ENCODE measurements at places on chromosomes 3 and 15. TPM values are rescaled to one million over a fixed set of nuclear protein-coding genes. Genes with fewer than 3 reads are reported as not detected.

- no peaks in the 10 kb centered on the region for H3K4me1 ChIP-seq
- no peaks in the 10 kb centered on the region for H3K27me3 ChIP-seq
- no peak overlapping the region for H3K4me3 ChIP-seq
- no peak for DNase-seq
- H3K36me3 ChIP-seq = no peaks in the 10 kb centered on the region
These were observed 46.2 kb downstream of the ZNF385D start for GRCh38 chr3:21704796-21705195.

- no peak overlapping the region for H3K4me3 ChIP-seq
- DNase-seq = no peak
- no peaks in the 10 kb centered on the region for H3K27me3 ChIP-seq
- no peaks in the 10 kb centered on the region for H3K36me3 ChIP-seq
- no peaks in the 10 kb centered on the region for H3K4me1 ChIP-seq
These were observed 533.2 kb downstream of the GRM7 start for GRCh38 chr3:7393944-7394605.

DNA sequence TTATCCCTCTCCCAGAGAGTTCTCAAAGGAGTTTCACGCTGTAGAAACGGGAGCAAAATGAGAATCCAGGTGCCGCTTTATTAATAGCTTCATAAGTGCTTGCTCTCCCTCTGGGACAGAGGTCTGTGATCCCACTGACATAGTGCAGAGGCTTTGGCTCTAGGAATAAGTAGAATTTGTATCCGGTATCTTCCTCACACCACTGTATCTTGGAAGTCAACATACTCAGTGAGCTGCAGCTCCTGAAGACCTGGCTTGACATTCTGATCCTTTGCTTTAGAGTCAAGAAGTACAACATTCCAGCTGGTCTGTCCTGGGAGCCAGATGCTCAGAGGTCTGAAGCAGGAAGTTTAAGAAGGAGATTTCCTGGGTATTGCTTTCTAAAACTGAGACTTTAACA is 323.0 kb downstream of the LPP start:
- H3K4me3 ChIP-seq = no peak overlapping the region
- no peaks in the 10 kb centered on the region for H3K27me3 ChIP-seq
- DNase-seq = no peak
- H3K27ac ChIP-seq = peak overlapping the region; percentile 14
- peaks cover 5% of the 10 kb centered on the region for H3K4me1 ChIP-seq

The LRRIQ4 gene
- total RNA-seq = not detected

GRCh38 chr3:166005126-166005525 is 167.9 kb upstream of the BCHE start:
- no peaks in the 10 kb centered on the region for H3K36me3 ChIP-seq
- H3K27ac ChIP-seq = no peak overlapping the region
- H3K27me3 ChIP-seq = no peaks in the 10 kb centered on the region
- H3K4me3 ChIP-seq = no peak overlapping the region
- DNase-seq = no peak
- H3K4me1 ChIP-seq = no peaks in the 10 kb centered on the region

GRCh38 chr3:190560013-190560895 is 46.4 kb downstream of the IL1RAP start:
- H3K27ac ChIP-seq = no peak overlapping the region
- no peaks in the 10 kb centered on the region for H3K27me3 ChIP-seq
- no peak for DNase-seq
- no peak overlapping the region for H3K4me3 ChIP-seq
- H3K4me1 ChIP-seq = no peaks in the 10 kb centered on the region
- no peaks in the 10 kb centered on the region for H3K36me3 ChIP-seq

- no peaks in the 10 kb centered on the region for H3K4me1 ChIP-seq
- no peak for DNase-seq
- H3K27ac ChIP-seq = no peak overlapping the region
- H3K4me3 ChIP-seq = no peak overlapping the region
- H3K36me3 ChIP-seq = no peaks in the 10 kb centered on the region
These were observed 1084.2 kb downstream of the TUSC7 start for GRCh38 chr3:117793622-117794265.

DNA sequence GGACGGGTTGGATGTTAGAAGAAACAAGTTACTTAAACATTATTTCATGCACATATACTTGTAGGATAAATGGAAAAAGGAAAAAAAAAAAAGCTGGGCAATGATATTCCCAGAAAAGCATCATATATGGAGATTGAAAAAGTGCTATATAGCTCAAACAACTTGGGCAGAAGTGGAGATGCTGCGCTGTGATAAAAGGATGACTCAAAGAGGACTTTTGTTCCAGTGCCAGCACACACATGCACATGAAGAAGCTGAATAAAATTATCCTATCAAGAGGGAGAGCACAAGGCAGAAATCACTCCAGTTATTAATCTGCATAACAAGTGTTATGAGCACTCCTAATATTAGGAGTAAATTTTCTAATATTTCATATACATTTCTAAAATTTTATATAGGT is 30.9 kb downstream of the FRMD4B start:
- H3K27ac ChIP-seq = no peak overlapping the region
- no peaks in the 10 kb centered on the region for H3K4me1 ChIP-seq
- H3K27me3 ChIP-seq = no peaks in the 10 kb centered on the region
- no peaks in the 10 kb centered on the region for H3K36me3 ChIP-seq
- no peak overlapping the region for H3K4me3 ChIP-seq

DNA sequence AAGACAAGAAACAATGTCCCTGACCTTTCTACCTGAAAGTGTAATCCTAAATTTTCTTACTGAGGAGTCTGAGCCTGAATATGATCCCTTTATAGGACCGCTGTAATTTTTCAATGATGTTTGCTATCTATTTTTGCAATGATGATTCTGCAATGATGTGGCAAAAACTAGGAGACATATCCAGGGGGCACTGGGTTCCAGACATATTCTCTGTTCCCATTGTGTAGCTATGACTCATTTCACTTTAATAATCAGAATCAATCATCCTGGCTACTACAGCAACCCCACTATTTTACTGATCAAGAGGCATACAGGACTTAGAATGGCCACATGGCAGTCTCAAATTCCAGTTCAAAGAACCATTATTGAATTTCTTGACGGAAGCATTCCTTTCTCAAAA is 85.9 kb downstream of the AQR start:
- no peak overlapping the region for H3K4me3 ChIP-seq
- no peaks in the 10 kb centered on the region for H3K4me1 ChIP-seq
- no peaks in the 10 kb centered on the region for H3K36me3 ChIP-seq
- no peak overlapping the region for H3K27ac ChIP-seq
- H3K27me3 ChIP-seq = no peaks in the 10 kb centered on the region

DNA sequence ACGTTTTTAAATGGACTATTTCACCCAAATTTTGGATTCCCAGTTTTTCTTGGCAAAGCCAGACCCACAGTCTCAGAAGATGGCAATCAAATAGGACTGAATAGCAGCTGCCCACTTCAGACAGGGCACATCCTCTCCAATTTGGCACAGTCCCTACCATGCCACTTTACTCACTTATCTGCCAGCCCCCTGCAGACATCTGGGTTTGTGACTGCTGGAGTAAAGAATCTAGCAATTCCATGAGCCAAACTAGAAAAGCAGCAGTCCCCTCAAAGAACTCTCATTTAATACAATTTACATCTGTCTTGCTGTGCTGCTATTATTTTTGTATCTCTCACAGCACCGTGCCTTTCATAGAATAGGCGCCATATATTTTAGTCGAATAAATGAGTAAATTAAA is 16.0 kb upstream of the LRRN1 start:
- H3K36me3 ChIP-seq = no peaks in the 10 kb centered on the region
- H3K4me3 ChIP-seq = no peak overlapping the region
- no peak overlapping the region for H3K27ac ChIP-seq
- no peak for DNase-seq
- H3K4me1 ChIP-seq = no peaks in the 10 kb centered on the region

- peaks cover 13% of the 10 kb centered on the region for H3K4me1 ChIP-seq
- H3K4me3 ChIP-seq = no peak overlapping the region
- H3K27me3 ChIP-seq = no peaks in the 10 kb centered on the region
- no peak for DNase-seq
- H3K36me3 ChIP-seq = no peaks in the 10 kb centered on the region
These were observed 89.0 kb upstream of the FNDC3B start for GRCh38 chr3:171950373-171950772.

DNA sequence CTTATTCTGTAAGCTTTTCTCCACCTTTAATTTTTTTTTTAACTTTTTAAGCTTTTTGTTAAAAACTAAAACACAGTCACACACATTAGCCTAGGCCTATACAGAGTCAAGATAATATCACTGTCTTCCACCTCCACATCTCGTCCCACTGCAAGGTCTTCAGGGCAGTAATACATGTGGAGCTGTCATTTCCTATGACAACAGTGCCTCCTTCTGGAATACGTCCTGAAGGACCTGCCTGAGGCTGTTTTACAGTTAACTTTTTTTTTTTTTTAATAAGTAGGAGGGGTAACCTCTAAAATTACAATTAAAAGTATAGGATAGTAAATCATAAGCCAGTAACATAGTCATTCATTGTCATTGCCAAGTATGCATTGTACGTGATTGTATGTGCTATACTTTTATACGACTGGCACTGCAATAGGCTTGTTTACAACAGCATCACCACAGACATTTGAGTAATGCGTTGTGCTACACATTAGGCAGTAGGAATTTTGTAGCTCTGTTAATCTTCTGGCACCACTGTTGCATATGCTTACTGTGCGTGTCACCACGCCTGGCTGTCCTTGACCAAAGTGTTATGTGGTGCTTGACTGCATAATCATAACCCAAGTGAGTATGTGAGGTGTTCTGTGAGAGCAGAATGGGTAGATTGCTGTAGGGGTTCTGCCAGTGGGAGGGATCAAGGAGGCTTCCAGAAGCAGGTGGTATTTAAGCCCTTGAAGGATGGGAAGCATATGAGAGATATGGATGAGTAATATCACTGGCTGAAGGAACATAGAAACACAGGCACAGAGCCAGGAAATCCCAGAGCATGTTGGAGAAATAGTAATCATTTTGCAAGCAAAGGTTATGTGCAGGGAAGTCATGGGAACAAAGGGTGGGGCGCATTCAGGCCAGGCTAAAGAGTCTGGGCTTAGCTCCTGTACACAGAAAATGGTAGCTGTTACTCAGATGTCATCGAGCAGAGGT is 18.3 kb downstream of the FBXO22 start:
- no peaks in the 10 kb centered on the region for H3K27me3 ChIP-seq
- H3K36me3 ChIP-seq = no peaks in the 10 kb centered on the region
- peaks cover 12% of the 10 kb centered on the region for H3K4me1 ChIP-seq
- H3K27ac ChIP-seq = peak overlapping the region; percentile 51
- peak; percentile 65 for DNase-seq
- H3K4me3 ChIP-seq = no peak overlapping the region

The PAQR5 gene
- total RNA-seq = 21.1 TPM

DNA sequence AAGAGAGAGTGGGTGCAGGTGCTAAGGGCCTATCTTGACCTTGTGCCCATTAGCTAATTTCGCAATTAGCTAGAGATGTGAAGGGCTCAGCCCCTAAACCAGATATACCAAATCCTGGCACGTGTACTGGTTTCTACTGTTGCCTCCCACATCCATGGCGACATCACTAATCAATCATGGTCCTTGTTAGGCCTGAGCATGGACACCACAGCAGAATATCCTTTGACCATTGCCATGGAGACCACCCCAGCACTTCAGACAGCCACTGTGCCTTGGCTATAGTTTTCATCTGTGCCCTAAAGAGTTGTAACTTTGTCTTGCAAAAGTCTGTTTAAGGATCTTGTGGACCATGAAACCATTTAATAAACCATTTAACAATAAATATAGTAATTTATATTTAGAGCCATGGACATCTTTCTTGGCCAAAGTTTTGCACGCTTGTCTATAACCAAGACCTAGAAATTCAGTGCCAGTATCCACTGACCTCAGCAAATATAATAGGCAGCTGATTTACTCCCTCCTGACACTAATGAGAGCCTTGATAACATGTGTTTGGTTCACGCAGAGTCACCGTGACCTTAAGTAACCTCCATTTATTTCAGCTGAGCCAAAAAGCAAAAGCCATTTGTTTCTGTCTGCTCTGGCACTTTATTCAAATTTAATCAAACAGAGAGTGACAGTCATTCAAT is 43.4 kb downstream of the COLQ start:
- H3K27ac ChIP-seq = no peak overlapping the region
- H3K36me3 ChIP-seq = no peaks in the 10 kb centered on the region
- no peak overlapping the region for H3K4me3 ChIP-seq
- DNase-seq = no peak
- H3K4me1 ChIP-seq = no peaks in the 10 kb centered on the region

The AQP9 gene
- 0.32 TPM for total RNA-seq

The ATP11B gene
- 151 TPM for total RNA-seq

GRCh38 chr3:193808317-193808716 is 215.3 kb downstream of the OPA1 start:
- no peak overlapping the region for H3K4me3 ChIP-seq
- no peak for DNase-seq
- H3K27me3 ChIP-seq = no peaks in the 10 kb centered on the region

DNA sequence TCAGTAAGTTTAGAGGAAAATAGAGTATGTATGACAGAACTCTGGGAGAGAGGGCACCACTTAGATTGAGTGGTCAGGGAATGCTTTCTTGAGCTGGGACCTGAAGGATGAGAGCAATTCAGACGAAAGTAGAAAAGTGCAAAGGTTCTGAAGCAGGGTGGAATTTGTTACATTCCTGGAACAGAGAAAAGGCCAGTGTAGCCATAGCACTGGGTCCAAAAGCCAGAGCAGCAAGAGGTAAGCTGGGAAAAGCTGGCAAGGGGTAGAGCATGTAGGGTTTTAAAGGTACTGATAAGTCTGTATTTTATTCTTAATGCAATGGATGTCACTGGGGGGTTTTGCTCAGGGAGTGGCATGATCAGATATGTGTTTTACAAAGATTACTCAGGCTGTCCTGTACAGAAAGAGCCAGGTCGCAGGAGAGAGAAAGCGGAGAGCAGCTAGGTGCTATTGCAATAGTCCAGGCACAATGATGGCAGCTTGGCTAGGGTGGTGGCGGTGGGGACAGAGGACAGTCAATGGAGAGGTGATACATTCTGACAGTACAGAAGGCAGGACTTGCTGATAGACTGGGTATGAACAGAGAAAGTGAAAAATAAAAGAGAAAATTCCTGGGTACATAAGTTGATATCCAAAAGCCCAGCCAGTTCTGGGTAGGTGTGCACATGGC is 17.0 kb downstream of the FSTL1 start:
- DNase-seq = no peak
- no peaks in the 10 kb centered on the region for H3K36me3 ChIP-seq
- peak overlapping the region; percentile 54 for H3K27ac ChIP-seq
- H3K4me1 ChIP-seq = peaks cover 29% of the 10 kb centered on the region

The GOLGA8J gene
- not detected for total RNA-seq

Data from transverse colon (tissue), 4 donors.